ENCODE measurements at places on chromosomes 1 and 21. TPM values are rescaled to one million over a fixed set of nuclear protein-coding genes. Genes with fewer than 3 reads are reported as not detected.
A peak's percentile ranks its signal among the peaks of the same experiment; 100 is the strongest.

GRCh38 chr1:17819129-17819802 lies 64.1 kb downstream of the ACTL8 start:
- peak; percentile 38 for DNase-seq

PARS2 gene
- 3.7 TPM for total RNA-seq

DNA sequence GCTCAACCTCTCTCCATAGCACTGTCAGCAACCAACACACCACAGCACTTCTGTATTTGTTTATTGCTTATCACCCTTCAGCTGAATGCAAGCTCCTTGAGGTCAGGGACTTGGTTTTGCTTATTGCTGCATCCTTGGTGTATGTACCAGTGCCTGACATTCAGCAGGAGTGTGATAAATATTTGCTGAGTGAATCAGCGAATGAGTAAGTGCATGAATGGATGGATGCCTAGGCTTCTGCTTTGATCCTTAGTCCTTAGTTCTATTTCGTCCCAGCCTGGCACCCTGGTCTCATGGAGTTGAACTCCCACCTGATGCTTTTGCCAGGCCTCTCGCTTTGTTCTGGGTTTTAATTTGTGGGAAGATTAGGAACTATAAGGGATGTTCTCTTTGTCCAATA lies 88.2 kb downstream of the ZSCAN20 start:
- DNase-seq: no peak

DNA sequence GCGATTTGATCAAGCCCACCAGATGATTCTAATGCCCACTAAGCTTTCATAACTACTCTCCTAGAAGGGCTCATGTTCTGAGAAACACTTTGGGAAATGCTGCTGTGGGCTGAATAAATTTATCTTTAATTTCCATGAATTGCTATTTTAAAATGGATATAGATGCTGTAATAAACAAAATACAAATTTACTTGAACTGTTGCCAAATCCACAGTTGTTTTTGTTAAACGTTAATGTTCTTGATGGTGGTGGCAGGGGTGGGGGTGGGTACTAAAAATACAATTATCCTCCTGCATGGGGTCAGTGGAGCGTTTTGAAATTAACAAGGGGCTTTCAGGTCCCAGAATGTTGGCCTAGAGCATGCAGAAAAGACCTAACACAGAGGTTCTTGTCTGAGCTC lies 244.7 kb upstream of the POU3F1 start:
- no peak for DNase-seq

- DNase-seq: no peak
These were observed 34.1 kb upstream of the SLC25A33 start for GRCh38 chr1:9505143-9505542.

THEM5 gene
- total RNA-seq: not detected

DNA sequence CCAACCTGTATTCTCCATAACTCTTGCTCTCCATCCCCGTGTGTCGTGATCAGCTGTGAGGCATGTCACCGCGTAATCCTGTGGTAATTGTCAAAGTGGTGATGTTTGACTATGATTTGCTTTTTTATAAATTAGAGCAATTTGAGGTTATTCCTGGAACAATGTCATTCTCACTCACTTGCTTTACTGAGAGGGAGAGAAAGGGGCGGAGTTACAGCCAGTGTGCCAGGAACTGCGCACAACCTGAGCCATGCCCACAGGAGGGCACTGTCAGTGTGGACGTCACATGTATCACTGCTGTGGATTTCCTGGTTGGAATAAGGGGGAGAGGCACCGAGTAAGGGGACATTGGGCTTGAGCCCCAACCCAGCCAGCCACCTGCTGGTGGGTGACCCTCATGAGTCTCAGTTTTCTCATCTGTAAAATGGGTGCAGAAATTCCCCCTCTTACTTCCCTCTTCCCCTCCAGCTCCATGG lies 6.9 kb downstream of the ADGRB2 start:
- DNase-seq: peak; percentile 3

LRRN2 gene
- 23.8 TPM for total RNA-seq

- DNase-seq: no peak
These were observed 286.7 kb downstream of the LMX1A start for GRCh38 chr1:165069829-165070228.

Data from right cardiac atrium (tissue), 5 donors.